ENCODE measurements at places on chromosomes 1 and 21.

- DNase-seq: no peak
Measured at GRCh38 chr1:40014812-40015594, 25.5 kb upstream of the CAP1 start.

DNA sequence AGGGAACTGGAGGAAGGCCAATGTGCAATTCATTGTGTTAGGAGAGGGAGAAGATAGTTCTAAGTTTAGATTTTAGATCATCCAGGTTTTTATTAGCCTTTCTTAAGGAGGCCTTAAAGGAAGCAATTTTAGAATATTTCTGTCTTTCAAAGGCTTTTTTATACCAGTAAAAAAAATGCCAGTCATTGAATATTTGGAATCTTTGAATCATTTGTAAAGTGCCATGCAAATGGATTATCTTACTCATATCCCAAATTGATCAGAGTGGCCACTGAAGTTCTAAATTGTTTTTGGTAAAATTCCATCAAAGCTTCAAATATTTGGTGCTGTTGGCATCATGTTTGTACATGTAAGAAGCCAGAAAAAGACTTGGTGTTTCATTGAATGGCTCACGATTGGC, 244.8 kb downstream of the RPS6KC1 start:
- no peak for DNase-seq

DNA sequence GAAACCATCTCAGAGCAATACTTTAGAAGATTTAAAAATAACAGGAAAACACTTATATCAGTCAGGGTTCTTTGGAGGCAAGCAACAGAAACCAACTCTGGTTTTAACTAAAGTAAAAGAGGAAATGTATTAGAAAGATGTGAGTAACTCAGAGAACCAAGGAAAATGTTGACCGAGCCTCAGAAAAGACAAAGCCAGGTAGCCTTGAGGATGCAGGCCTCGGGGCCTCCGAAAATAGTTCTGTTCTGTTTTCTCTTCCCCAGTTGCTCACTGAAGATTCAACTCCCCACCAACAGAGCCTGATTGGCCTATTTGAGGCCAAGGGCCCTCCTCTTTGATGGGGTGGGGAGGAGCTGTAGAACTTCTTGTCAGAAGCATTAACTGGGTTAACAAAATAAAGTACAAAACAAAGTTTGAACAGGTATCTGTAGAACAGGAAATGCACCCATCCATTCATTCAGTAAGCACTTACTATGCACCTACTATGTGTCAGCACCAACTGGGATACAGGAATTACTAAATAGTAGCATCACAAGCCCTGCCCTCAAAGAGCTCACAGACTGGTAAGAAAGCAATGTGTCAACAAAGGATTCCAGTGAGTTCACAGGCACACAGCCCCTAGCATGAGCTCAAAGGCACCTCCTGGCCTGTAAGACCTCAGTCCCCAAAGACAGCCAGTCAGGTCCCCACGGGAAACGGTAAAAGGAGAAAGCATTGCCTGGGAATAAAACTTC, 12.6 kb downstream of the SLAMF8 start:
- DNase-seq: no peak

- DNase-seq: no peak
Measured at GRCh38 chr1:224082146-224082545, 31.8 kb upstream of the FBXO28 start.

DNA sequence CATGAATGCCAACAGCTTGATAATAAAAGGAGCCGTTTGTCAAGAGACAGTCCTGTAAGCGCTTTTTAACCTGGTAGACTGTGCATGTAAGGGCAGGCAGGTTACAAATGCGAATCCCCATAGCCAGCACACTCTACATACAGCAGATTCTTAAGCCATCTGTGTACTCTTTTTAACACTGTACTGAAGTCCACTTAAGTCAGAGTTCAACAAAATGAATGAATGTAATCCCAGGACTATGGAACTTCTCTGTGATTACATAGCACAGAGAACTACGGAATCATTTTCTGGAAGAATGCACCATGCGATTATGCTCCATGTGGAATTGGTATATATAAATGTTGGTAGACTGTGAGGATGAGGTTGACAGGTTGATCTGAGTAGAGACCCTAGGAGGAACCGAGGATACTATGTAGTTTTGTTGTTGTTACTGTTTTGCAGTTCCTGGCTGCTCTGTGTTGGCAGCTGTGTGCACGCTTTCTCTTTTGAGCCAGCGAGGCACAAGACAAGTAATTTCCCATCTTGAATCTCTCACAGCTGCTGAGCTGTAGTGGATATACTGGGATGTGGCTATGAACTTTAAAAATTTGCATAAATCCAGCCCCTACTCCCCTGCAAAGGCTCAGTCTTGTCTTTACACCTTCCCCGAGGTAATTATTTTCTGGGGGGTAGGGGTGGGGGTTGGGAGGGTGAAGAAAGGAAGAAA, 21.9 kb downstream of the LRRC8D start:
- DNase-seq: no peak

- no peak for DNase-seq
Measured at GRCh38 chr1:206419250-206419649, 51.0 kb upstream of the IKBKE start.

GRCh38 chr1:164524810-164525209, 34.2 kb upstream of the PBX1 start:
- DNase-seq: no peak

DNA sequence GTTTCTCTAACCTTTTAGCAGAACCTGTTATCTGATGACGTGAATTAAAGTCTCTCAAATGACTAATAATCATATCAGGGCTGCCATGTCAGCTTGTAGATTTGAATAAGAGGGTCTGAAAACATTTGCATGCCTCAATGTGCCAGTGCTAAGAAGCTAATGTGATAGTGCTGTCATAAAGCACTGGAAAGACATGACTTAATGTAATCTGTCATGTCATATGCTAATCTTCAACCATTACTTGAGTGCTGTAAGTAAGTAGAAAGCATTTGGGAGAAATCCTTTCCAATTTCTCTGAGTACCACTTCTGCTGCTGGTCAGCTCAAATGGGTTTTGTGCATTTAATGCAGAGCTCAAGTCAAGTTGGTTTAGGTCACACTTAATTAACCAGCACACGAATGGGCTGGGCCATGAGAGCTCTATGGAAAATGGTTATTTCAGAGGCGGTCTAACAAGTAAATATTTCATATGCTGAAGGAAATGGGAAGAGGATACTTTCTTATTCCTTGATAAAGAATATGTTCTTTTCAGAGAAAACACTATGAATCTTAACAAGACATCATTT, 609.2 kb downstream of the LMO4 start:
- DNase-seq: no peak

DNA sequence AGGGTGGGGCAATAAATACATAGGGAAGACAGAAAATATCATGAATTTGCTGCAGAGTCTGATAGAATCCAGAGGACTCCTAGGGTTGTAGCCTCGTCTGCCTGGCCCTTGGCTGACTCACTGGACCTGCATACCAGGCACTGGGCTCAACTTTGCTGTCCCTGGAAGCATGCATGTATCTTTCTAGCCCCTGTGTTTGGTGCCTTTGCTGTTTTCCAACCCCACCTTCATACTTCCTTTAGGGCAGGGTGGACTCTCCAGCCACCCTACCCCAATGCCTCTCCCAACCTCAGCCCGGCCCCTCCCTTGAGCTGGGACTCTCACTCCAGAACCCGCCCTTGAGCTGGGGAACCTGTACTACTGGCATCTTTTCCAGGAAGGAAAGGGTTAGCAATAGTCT, 1.2 kb downstream of the RAB25 start:
- DNase-seq: no peak

DNA sequence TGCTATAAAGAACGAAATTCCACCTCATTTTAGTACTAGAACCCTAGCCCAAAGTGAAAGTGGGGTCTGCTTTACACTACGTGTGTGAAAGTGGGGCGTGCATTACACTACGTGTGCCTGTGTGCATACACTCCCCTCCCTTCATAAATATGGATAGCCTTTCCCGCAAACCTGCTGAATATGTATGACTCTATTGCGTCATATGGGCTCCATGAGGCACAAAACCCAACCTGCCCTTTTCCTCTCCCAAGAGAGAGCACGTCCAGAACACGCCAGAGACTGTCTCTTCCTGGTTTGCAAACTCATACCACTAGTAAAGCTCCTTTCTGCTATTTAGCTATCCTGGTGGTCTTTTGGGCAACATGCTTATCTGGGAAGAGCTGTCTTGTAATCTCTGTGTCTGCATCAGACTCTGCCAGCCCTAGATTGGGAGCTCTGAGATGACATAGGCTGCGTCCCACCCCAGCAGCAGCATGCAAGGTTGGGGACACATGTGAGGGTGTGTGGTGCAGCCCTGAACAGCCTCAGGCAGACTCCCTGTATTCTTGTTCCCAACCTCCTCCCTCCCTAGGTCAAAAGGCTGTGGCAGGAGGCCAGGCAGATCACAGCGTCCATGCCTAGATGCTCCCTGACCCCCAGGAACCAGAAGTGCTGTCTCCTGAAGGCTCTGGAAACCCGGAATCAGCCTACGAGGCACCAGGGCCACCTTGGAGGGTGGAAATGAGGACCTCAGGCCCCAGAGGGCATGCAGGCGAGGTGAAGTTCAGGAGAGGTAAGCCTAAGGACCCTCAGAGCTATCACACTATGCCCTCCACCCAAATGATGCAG, 12.3 kb upstream of the PADI1 start:
- no peak for DNase-seq

DNA sequence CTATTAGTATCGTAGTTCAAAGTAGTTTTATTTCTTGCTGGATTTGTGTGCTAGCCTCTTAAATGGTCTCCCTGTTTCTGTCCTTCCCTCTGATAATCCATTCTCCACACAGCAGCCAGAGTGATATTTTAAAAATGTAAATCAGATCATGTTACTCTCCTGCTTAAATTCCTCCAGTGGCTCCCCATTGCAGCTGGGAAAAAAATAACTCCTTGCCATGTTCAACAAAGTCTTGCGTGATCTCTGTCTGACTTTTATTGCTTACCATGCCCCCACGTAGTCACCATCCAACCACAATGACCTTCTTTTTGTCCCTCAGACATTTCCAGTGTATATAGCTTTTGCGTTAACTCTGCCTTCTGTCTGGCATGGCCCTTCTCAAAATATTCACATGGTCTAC, 178.8 kb downstream of the FGGY start:
- no peak for DNase-seq

DNA sequence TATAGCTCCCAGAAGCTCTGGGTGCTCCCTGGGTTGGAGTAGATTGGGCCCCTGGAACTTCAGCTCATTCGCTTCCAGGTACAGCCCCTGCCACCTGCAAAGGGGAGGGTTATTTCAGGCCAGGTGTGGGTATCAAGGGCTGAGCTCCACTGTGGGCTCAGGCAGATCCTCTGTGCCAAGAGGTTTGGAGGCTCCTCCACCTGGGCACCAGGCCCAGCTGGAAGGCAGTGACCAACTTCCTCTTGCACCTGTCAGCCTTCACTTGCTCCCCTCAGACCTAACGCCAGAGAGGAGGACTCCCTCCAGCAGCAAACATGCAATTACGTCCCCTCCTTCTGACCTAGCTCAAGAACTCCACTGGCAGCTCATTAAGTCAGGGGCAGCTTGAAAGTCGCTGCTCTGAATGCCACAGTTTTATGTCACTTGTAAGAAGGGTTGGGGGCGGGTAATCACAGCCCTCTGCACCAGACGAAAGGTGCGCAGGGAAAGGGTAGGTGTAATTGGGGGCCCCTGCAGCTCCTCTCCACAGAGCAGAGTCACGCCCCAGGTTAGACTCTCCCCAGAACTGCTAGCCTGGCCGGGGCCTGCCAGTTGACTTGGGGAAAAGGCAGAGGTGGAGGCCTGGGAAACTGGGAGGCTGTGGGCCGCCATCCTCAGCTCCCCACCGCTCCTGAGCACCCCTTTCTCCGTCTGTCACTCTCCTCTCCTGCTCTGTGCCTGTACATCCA, 125.0 kb upstream of the TMPRSS2 start:
- DNase-seq: no peak

GRCh38 chr21:43684424-43684823, 25.1 kb downstream of the RRP1B start:
- no peak for DNase-seq

GRCh38 chr1:53367503-53368313, 39.8 kb upstream of the LRP8 start:
- no peak for DNase-seq

- no peak for DNase-seq
Measured at GRCh38 chr1:155809088-155809487, 47.9 kb downstream of the GON4L start.

DNA sequence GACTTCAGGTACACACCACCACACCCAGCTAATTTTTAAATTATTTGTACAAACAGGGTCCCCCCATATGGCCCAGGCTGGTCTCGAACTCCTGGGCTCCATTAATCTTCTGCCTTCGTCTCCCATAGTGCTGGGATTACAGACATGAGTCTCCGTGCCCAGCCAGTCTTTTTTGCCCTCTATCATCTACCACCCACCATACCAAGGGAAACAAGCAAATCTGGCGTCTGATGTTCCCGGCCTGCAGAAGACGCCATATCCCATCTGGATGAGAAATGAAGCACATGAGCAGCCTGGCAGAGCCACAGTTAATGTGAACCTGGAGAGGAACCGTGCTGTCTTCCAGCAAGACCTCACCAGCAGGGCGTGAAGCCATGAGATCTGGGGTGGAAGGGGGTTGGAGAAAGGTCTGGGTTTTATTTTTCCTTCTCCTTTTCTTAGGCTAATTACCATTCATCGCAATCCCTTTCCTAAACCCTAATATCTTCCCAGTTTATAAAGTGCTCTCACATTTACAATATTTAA, 1.8 kb upstream of the PRELP start:
- DNase-seq: no peak

GRCh38 chr1:25645637-25646400, 29.2 kb downstream of the MAN1C1 start:
- DNase-seq: no peak

GRCh38 chr1:89721351-89721750, 88.4 kb downstream of the LRRC8C start:
- DNase-seq: no peak

DNA sequence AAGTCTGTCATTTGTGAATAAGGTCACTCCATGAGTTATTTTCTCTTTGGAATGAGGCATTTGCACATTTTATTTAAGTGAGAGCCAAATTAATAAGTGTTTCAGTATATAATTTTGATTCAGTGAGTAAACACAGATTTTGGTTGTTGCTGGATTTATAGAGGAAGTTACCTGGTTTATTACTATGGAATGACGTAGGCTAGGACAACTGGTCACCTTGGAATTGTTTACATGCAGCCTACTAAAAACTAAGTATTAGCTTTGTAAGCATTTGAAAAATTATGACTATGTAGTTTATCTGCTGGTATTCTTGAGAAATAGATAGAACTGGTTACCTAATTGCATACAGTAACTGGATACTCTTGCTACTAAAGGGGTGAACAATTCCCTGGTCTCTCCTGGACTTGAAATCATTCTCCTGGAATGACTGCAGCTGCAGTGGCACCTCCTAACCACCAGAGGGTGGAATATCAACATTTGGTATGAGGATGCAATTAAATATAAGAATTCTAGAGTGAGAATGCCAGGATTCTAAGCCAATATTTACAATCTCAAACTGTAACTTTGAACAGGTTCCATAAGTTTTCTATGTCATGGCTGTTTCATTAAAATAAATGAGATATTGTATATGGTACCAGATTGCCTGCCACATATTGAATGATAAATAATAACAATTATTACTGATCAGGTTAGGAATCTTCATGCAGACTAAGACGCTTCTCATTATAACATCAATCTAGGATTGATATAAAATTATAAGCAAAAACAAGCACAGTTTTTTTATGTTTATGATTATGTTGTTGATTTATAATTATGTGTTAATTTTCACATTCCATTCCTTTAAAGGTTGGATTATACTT, 3.5 kb upstream of the KRTAP27-1 start:
- peak; percentile 5 for DNase-seq

GRCh38 chr1:99217599-99217998, 46.7 kb upstream of the PLPPR4 start:
- no peak for DNase-seq
